ENCODE measurements at places on chromosomes 16 and 17. TPM values are rescaled to one million over a fixed set of nuclear protein-coding genes. Genes with fewer than 3 reads are reported as not detected.

The VAT1L gene
- 22.0 TPM for total RNA-seq

The CIBAR2 gene
- total RNA-seq = not detected

The PRR35 gene
- total RNA-seq = not detected

The SPOP gene
- 52.5 TPM for total RNA-seq

The LRRC3C gene
- total RNA-seq = not detected
